ENCODE measurements at places on chromosomes 3 and 15. TPM values are rescaled to one million over a fixed set of nuclear protein-coding genes. Genes with fewer than 3 reads are reported as not detected.

DNA sequence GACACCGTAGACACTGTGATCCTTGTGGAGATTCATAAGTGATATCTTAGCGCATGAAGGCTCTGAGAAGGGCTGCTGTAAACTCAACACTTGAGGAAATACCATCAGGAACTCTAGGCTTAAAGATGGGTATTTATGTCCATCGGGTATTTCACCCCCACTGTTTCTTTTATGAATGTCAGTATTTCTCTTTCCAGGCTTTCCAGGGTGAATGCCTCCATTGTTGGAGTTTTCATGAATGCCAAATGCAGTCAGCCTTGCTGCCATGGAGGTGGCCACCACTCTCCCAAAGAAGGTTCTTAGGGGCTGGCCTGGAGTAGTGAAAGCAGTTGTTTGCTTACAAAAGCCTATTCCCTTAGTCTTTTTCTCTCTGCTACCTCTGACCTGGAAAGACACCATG lies 259.2 kb downstream of the SLCO3A1 start:
- H3K27me3 ChIP-seq, result no peaks in the 10 kb centered on the region
- H3K27ac ChIP-seq, result no peak overlapping the region
- no peak for DNase-seq

DNA sequence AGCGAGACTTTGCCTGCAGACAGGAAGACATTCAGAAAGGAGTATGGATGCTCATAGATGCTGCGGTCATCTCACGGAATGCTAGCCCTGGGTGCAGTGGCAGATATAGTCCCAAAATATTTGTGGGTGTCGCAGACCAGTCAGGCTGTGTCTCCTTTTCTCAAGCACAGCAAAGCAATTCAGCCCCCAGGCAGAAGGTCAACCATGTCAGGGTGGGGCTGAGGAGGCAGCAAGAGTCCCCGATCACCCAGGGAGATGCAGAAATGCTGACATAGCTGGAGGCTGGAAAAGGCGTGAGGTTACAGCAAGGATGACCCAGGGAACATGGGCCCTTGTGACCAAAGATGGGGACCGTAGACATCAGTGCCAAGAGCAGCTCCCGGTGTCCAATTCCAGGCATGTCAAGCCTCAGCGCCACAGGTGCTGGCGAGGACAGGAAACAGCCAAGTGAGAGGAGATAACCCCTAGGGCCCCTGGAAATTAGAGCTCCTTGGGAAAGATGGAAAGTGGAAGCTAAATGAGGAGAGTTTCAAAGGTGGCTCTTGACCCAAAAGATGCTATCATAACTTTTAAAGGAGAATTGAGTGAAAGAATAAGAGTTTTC lies 81.2 kb upstream of the ABHD17C start:
- H3K36me3 ChIP-seq, result no peaks in the 10 kb centered on the region
- no peaks in the 10 kb centered on the region for H3K27me3 ChIP-seq
- H3K4me3 ChIP-seq, result no peak overlapping the region

SUCNR1 gene
- not detected for polyA plus RNA-seq

- no peaks in the 10 kb centered on the region for H3K36me3 ChIP-seq
- no peaks in the 10 kb centered on the region for H3K27me3 ChIP-seq
- no peak overlapping the region for H3K4me3 ChIP-seq
- DNase-seq, result peak; percentile 56
- H3K4me1 ChIP-seq, result peaks cover 4% of the 10 kb centered on the region
Observed at GRCh38 chr3:122392868-122393844, 9.2 kb downstream of the FAM162A start.

IL17RE gene
- 1.6 TPM for polyA plus RNA-seq

TMED3 gene
- 322 TPM for polyA plus RNA-seq

ZNF619 gene
- 2.3 TPM for polyA plus RNA-seq

GRCh38 chr15:65409036-65409631 lies 13.6 kb downstream of the IGDCC4 start:
- no peak overlapping the region for H3K4me3 ChIP-seq
- H3K27ac ChIP-seq, result no peak overlapping the region
- no peak for DNase-seq
- no peaks in the 10 kb centered on the region for H3K4me1 ChIP-seq
- peaks cover 2% of the 10 kb centered on the region for H3K27me3 ChIP-seq

GRCh38 chr3:124639406-124640237 lies 90.6 kb upstream of the UMPS start:
- H3K27ac ChIP-seq, result no peak overlapping the region
- H3K36me3 ChIP-seq, result no peaks in the 10 kb centered on the region
- H3K4me1 ChIP-seq, result no peaks in the 10 kb centered on the region

GRCh38 chr3:136343446-136343845 lies 93.3 kb downstream of the PCCB start:
- no peaks in the 10 kb centered on the region for H3K36me3 ChIP-seq
- no peak overlapping the region for H3K27ac ChIP-seq
- H3K27me3 ChIP-seq, result no peaks in the 10 kb centered on the region
- no peak overlapping the region for H3K4me3 ChIP-seq
- no peak for DNase-seq
- peaks cover 8% of the 10 kb centered on the region for H3K4me1 ChIP-seq

GRCh38 chr15:69140306-69140705 lies 20.1 kb upstream of the GLCE start:
- H3K27me3 ChIP-seq, result peaks cover 3% of the 10 kb centered on the region
- H3K4me3 ChIP-seq, result no peak overlapping the region
- no peak for DNase-seq
- H3K4me1 ChIP-seq, result peaks cover 5% of the 10 kb centered on the region
- H3K36me3 ChIP-seq, result no peaks in the 10 kb centered on the region

DNA sequence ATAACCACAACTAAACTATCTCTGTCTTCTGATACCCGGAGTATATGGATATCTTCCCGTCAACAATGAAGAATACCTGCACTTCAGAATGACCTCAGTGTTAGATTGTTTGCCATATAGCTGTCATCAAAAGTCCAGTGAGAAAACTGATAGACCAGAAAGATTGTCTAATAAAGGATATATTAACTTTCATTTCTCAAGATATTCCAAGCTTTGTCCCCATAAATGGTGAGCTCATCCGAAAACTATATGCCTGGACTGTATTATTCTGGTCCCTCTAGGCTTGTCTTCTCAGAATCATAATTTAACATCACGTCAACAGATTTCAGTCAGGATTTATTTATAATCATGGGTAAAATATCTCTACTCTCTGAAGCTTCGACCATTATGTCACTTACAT lies 100.5 kb downstream of the ATP8B4 start:
- no peak for DNase-seq
- no peak overlapping the region for H3K27ac ChIP-seq
- H3K4me3 ChIP-seq, result no peak overlapping the region

RASL12 gene
- not detected for polyA plus RNA-seq

GRCh38 chr15:86773736-86774135 lies 694.1 kb downstream of the AGBL1 start:
- no peak overlapping the region for H3K4me3 ChIP-seq
- no peaks in the 10 kb centered on the region for H3K4me1 ChIP-seq
- no peaks in the 10 kb centered on the region for H3K27me3 ChIP-seq
- no peaks in the 10 kb centered on the region for H3K36me3 ChIP-seq
- H3K27ac ChIP-seq, result no peak overlapping the region

SH3GL3 gene
- polyA plus RNA-seq, result not detected

DNA sequence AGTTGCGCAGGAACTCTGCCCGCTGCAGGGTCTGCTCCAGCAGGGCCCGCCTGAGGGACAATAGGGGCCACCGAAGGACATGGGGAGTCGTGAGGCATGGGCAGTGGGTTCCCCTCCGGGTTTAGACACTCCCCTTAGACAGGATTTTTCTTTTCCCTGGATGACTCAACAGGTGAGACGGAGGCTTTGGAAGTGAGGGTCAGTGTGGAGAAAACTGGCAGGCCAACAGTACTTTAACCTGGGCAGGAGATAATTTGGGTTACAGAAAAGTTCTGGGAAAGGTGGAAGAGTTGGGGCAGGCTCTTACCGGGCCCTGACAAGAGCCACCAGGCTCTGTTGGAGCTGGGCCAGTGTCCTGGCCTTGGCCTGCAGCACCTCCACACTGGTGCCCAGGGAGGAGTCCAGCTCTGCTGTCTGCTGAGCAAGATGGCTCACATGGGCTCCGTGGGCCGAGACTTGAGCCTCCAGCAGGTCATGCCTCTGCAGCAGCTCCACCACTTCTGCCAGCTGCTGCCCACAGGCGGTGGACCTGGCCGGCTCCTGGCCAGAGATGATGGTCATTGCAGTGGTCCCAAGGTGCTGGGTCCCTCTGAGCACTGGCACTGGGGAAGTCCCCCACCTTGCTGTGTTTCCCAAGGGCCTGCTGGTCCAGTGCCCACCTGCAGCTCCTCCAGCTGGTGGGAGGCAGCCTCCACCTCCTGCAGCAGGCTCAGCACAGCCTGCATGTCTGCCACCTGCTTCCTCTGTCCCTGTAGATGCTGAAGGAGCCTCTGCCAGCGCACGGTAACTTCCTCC lies 11.0 kb downstream of the SPTBN5 start:
- H3K4me1 ChIP-seq, result no peaks in the 10 kb centered on the region
- H3K27ac ChIP-seq, result no peak overlapping the region
- H3K4me3 ChIP-seq, result no peak overlapping the region
- H3K27me3 ChIP-seq, result no peaks in the 10 kb centered on the region
- peaks cover 37% of the 10 kb centered on the region for H3K36me3 ChIP-seq
- DNase-seq, result no peak

- peak overlapping the region; percentile 62 for H3K27ac ChIP-seq
- no peaks in the 10 kb centered on the region for H3K27me3 ChIP-seq
- DNase-seq, result no peak
- H3K4me3 ChIP-seq, result no peak overlapping the region
- peaks cover 31% of the 10 kb centered on the region for H3K4me1 ChIP-seq
- no peaks in the 10 kb centered on the region for H3K36me3 ChIP-seq
Observed at GRCh38 chr15:66803749-66804148, 101.7 kb downstream of the SMAD6 start.

ZKSCAN7 gene
- 0.83 TPM for polyA plus RNA-seq

ST8SIA2 gene
- 0.46 TPM for polyA plus RNA-seq

PCBP4 gene
- 75.4 TPM for polyA plus RNA-seq

GRCh38 chr3:185361920-185362319 lies 1.0 kb upstream of the MAP3K13 start:
- peaks cover 25% of the 10 kb centered on the region for H3K27me3 ChIP-seq
- no peaks in the 10 kb centered on the region for H3K36me3 ChIP-seq
- peaks cover 6% of the 10 kb centered on the region for H3K4me1 ChIP-seq
- no peak overlapping the region for H3K27ac ChIP-seq
- H3K4me3 ChIP-seq, result no peak overlapping the region

CFAP92 gene
- 0.10 TPM for polyA plus RNA-seq

- no peaks in the 10 kb centered on the region for H3K36me3 ChIP-seq
- no peaks in the 10 kb centered on the region for H3K27me3 ChIP-seq
- no peak overlapping the region for H3K27ac ChIP-seq
- peaks cover 5% of the 10 kb centered on the region for H3K4me1 ChIP-seq
- no peak for DNase-seq
Observed at GRCh38 chr3:57670543-57670942, 22.3 kb downstream of the DENND6A start.

DNA sequence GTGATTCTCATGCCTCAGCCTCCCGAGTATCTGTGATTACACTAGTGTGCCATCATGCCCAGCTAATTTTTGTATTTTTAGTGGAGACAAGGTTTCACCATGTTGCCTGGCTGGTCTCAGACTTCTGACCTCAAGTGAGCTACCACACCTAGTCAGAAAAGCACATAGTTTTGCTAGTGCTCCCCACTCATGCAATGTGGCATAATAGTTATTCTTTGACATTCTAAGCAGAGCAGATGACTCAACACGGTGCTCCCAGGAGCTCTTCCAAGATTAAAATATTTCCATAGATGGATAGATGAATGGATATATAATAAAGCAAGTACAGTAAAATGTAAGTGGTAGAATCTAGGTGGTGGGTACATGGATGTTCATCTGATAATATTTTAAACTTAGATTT lies 53.1 kb upstream of the GK5 start:
- no peak overlapping the region for H3K27ac ChIP-seq
- H3K27me3 ChIP-seq, result peaks cover 3% of the 10 kb centered on the region
- no peaks in the 10 kb centered on the region for H3K36me3 ChIP-seq
- no peak for DNase-seq

GRCh38 chr3:70856414-70857162 lies 544.1 kb upstream of the MDFIC2 start:
- H3K36me3 ChIP-seq, result no peaks in the 10 kb centered on the region
- peaks cover 21% of the 10 kb centered on the region for H3K4me1 ChIP-seq
- peak; percentile 42 for DNase-seq
- H3K27me3 ChIP-seq, result no peaks in the 10 kb centered on the region
- no peak overlapping the region for H3K27ac ChIP-seq

- H3K4me1 ChIP-seq, result peaks cover 23% of the 10 kb centered on the region
- no peak overlapping the region for H3K4me3 ChIP-seq
- H3K36me3 ChIP-seq, result no peaks in the 10 kb centered on the region
Observed at GRCh38 chr15:56040081-56041035, 46.9 kb upstream of the NEDD4 start.

GRCh38 chr3:16090024-16090423 lies 84.5 kb upstream of the GALNT15 start:
- H3K27me3 ChIP-seq, result no peaks in the 10 kb centered on the region
- H3K4me1 ChIP-seq, result peaks cover 23% of the 10 kb centered on the region
- H3K36me3 ChIP-seq, result no peaks in the 10 kb centered on the region
- H3K4me3 ChIP-seq, result no peak overlapping the region
- peak; percentile 80 for DNase-seq

DNA sequence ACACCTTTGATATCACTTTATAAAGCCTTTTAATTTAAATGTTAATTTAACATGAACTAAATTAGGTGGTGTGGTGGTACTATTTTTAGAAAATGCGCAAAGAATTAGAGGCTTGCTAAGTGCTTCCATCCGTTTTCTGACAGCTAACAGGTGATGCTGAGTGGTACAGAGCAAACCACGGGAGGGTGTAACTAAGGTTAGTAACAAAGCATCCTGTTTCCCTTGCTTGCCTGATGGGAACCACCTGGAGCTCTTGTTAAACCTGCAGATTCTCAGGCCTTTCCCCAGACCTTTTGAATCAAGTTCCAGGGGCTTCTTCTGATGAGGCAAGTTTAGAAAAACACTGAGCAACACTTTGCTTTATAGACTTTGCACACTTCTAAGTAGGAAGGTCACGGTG lies 101.0 kb downstream of the ATG7 start:
- H3K27ac ChIP-seq, result no peak overlapping the region
- DNase-seq, result no peak
- H3K27me3 ChIP-seq, result no peaks in the 10 kb centered on the region
- H3K4me1 ChIP-seq, result no peaks in the 10 kb centered on the region

KBTBD13 gene
- polyA plus RNA-seq, result not detected

GRCh38 chr15:32033186-32033890 lies 3.0 kb downstream of the CHRNA7 start:
- peaks cover 26% of the 10 kb centered on the region for H3K27me3 ChIP-seq
- DNase-seq, result no peak
- H3K4me1 ChIP-seq, result no peaks in the 10 kb centered on the region
- H3K27ac ChIP-seq, result no peak overlapping the region
- H3K4me3 ChIP-seq, result no peak overlapping the region
- H3K36me3 ChIP-seq, result no peaks in the 10 kb centered on the region

GRCh38 chr3:150300852-150301517 lies 107.1 kb upstream of the TSC22D2 start:
- peak; percentile 78 for DNase-seq
- no peaks in the 10 kb centered on the region for H3K36me3 ChIP-seq
- H3K27me3 ChIP-seq, result no peaks in the 10 kb centered on the region

REC114 gene
- polyA plus RNA-seq, result not detected

GRCh38 chr15:96037584-96037983 lies 292.9 kb upstream of the NR2F2 start:
- no peak for DNase-seq
- H3K36me3 ChIP-seq, result no peaks in the 10 kb centered on the region
- no peaks in the 10 kb centered on the region for H3K27me3 ChIP-seq
- no peak overlapping the region for H3K27ac ChIP-seq
- no peaks in the 10 kb centered on the region for H3K4me1 ChIP-seq
- no peak overlapping the region for H3K4me3 ChIP-seq
